ENCODE measurements at places on chromosomes 2 and 18.
A peak's percentile ranks its signal among the peaks of the same experiment; 100 is the strongest.

GRCh38 chr2:73970141-73970803 is 14.4 kb upstream of the TET3 start:
- no peak for DNase-seq
- peaks cover 18% of the 10 kb centered on the region for H3K4me1 ChIP-seq
- H3K27ac ChIP-seq = no peak overlapping the region

GRCh38 chr2:23401427-23402204 is 16.6 kb downstream of the KLHL29 start:
- DNase-seq = no peak
- no peak overlapping the region for H3K4me3 ChIP-seq
- peaks cover 10% of the 10 kb centered on the region for H3K4me1 ChIP-seq
- no peaks in the 10 kb centered on the region for H3K36me3 ChIP-seq

GRCh38 chr2:197464175-197464574 is 10.8 kb downstream of the COQ10B start:
- H3K27me3 ChIP-seq = no peaks in the 10 kb centered on the region
- H3K27ac ChIP-seq = no peak overlapping the region
- DNase-seq = no peak
- H3K36me3 ChIP-seq = peaks cover 33% of the 10 kb centered on the region
- peaks cover 3% of the 10 kb centered on the region for H3K4me1 ChIP-seq

DNA sequence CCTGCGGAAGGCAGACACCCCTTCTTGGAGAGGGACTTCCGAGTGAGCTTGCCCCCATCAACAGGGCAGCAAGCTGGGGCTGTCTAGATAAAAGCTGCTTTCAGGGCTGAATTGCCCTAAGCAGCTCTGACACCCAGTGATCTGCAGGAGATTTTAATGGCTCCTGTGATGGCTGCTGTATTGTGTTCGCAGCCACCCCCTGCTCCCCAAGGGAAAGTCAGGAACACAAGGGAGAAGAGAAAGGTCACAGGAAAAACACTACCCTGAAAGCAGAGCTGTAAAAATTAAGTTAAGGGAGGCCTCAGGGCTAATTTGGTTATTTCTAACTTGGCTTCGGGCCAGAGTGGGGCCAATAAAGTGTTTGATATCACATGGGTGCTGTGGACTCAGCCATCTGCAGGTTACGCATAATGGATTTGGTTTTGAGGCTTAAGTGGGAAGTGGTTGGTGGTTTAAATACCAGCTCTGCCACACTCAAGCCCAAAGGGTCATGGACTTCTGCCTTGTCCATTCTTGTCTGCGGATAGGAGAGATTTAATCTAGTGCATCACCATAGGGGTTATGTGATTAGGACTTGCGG is 147.6 kb downstream of the CLIP4 start:
- no peak overlapping the region for H3K4me3 ChIP-seq
- no peaks in the 10 kb centered on the region for H3K27me3 ChIP-seq
- H3K36me3 ChIP-seq = no peaks in the 10 kb centered on the region
- no peak for DNase-seq
- no peak overlapping the region for H3K27ac ChIP-seq
- H3K4me1 ChIP-seq = no peaks in the 10 kb centered on the region

DNA sequence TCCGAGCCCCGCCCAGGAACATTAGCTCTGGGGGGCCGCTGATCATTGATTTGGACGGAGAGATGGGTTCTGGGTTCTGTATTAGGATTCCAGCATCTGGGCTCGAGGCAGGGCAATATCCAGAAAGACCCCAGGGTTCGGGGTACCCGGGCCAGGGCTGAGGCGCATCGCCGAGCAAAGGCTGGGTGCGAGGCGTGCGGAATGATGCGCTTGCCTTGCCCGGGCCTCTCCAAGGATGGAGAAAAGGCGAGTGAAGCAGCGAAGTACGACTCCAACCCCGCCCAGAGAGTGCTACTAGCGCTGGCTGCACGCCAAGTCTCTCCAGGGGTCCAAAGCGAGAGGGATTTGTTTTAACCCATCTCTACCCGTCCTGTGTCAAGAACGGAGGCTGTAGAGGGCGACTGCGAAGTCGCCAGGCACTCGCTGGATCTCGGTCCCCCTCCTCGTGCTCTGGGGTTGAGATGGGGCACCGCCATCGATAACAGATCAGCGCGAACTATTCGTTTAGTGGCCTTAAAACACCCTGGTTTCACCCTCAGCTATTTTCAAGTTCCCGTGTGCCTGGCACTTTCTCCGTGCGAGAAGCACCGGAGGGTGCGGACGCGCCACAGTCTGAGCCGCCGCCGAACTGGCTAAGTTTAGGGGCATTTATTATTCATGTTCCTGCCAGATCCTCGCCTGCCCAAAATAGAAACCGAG is 1.9 kb downstream of the ADCYAP1 start:
- H3K4me3 ChIP-seq = peak overlapping the region; percentile 17
- DNase-seq = peak; percentile 14
- peaks cover 57% of the 10 kb centered on the region for H3K27me3 ChIP-seq
- H3K4me1 ChIP-seq = peaks cover 46% of the 10 kb centered on the region
- no peak overlapping the region for H3K27ac ChIP-seq
- H3K36me3 ChIP-seq = no peaks in the 10 kb centered on the region

DNA sequence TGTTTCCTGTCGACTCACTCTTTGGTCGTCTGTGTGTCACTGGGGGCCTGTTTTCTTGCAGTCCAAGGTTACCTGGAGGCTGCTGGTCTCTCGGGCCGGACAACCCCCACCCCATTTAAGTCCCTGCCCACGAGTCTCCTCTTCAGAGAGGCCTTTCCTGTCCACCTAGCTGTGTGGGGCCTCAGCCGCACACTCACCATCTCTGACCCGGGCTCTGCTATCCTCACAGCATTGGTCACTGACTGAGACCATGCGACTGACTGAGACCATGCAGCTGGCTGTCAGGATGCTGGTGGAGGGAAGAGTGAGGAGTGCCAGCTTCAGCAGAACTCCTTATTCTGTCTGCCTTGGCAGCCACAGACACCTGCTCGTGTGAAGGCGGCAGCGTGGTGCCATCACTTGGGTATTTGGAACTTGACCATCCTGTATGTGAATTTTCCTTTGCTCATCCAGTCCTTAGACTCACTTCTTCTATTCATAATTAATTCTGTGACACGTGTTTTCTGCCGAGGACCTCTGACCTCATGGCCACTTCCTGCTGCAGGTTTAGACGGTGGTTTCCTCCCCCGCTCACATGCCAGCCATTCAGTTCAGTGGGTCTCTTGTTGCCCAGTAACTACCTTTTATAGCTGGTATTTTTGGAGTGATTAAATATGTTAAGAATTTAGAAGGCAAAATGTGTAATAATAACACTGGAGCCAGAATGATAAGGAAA is 47.5 kb upstream of the ASB1 start:
- no peak overlapping the region for H3K4me3 ChIP-seq
- no peaks in the 10 kb centered on the region for H3K27me3 ChIP-seq
- H3K36me3 ChIP-seq = no peaks in the 10 kb centered on the region
- peak; percentile 37 for DNase-seq
- H3K4me1 ChIP-seq = peaks cover 26% of the 10 kb centered on the region

GRCh38 chr2:217873371-217873770 is 129.4 kb downstream of the TNS1 start:
- no peaks in the 10 kb centered on the region for H3K27me3 ChIP-seq
- H3K36me3 ChIP-seq = peaks cover 6% of the 10 kb centered on the region
- no peaks in the 10 kb centered on the region for H3K4me1 ChIP-seq
- no peak overlapping the region for H3K27ac ChIP-seq

GRCh38 chr2:176081376-176081836 is 2.4 kb downstream of the EVX2 start:
- H3K27me3 ChIP-seq = no peaks in the 10 kb centered on the region
- H3K27ac ChIP-seq = no peak overlapping the region

DNA sequence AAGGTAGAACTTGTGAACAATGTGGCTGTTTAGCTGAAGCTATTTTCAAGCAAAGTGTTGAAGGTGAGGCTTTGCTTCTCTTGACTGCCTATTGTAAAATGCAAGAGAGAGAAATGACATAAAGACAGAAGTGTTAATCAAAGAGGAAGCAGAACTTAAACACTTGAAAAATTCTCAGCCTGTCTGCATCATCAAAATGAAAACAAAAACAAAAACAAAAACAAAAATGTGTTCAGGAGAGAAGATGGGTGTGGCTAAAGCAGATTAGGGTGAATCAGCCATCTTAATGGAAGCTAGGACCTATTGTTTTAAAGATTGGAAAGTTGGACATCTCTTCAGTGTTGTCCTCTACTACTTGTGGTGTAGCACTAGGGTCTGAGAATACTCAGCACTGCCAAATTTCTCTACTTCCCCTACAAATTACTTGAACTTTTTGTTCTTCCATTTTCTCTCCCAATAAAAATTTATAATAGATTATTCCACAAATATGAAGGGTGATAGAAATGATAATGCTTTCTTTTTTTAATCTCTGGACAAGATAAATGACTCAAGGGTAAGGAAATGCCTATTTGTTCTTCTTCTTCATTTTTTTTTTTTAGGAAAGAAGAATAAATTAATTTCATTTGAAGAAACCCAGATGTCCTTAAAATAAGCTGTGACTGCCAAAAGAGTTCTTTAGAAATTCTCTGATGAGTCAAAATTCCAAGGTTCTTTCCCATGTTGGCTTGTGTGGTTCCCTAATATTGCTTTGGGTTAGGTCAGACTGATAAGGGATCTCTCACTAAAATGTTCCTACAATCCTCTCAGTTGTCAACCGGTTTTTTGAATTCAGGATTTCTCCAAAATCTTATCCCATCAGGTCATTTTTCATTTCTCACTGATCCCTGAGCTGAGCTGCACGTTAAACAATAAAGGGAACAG is 571.2 kb upstream of the ZEB2 start:
- no peak overlapping the region for H3K4me3 ChIP-seq
- H3K36me3 ChIP-seq = no peaks in the 10 kb centered on the region
- H3K4me1 ChIP-seq = no peaks in the 10 kb centered on the region
- no peak for DNase-seq

- H3K27ac ChIP-seq = no peak overlapping the region
- H3K36me3 ChIP-seq = no peaks in the 10 kb centered on the region
- H3K4me1 ChIP-seq = peaks cover 27% of the 10 kb centered on the region
- no peak for DNase-seq
- H3K27me3 ChIP-seq = no peaks in the 10 kb centered on the region
These were observed 29.0 kb downstream of the SESTD1 start for GRCh38 chr2:179235463-179236108.

DNA sequence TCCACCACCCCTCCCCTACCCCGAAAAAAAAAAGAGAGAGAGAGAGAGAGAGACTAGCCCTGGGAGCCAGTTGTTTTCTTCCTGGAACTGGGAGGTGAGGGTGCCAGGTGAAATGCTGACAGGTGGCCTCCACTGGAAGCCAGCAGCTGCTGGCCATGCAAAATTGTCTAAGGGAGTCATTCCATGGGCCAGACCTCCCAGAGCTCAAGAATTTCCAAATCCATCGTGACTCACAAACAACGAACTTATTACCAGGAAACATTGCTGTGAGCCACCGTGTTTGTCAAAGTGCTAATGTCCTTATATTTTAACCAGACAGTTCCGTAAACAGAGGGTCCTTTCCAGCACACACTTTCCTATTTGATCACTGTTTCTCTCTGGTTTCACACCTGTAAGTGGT is 68.5 kb upstream of the PID1 start:
- no peak overlapping the region for H3K4me3 ChIP-seq
- no peaks in the 10 kb centered on the region for H3K27me3 ChIP-seq
- H3K27ac ChIP-seq = peak overlapping the region; percentile 57
- H3K4me1 ChIP-seq = no peaks in the 10 kb centered on the region

GRCh38 chr2:176491172-176491904 is 222.1 kb downstream of the MTX2 start:
- peak; percentile 25 for DNase-seq
- H3K27me3 ChIP-seq = no peaks in the 10 kb centered on the region
- no peak overlapping the region for H3K27ac ChIP-seq
- H3K4me1 ChIP-seq = no peaks in the 10 kb centered on the region
- no peaks in the 10 kb centered on the region for H3K36me3 ChIP-seq
- H3K4me3 ChIP-seq = no peak overlapping the region

DNA sequence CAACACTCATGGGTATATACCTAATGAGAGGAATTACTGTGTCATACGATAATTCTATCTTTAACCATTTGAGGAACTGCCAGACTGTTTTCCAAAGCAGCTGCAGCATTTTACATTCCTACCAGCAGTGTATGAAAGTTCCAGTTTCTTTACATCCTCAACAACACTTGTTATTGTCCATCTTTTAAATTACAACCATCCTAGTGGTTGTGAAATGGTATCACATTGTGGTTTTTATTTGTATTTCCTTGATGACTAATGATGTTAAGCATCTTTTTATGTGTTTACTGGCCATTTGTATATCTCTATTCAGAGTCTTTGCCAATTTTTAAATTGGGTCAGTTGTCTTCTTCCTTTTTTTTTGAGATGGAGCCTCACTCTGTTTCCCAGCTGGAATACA is 4.0 kb upstream of the CKAP2L start:
- H3K27ac ChIP-seq = no peak overlapping the region
- no peak overlapping the region for H3K4me3 ChIP-seq
- H3K27me3 ChIP-seq = no peaks in the 10 kb centered on the region
- H3K4me1 ChIP-seq = peaks cover 12% of the 10 kb centered on the region
- H3K36me3 ChIP-seq = no peaks in the 10 kb centered on the region
- no peak for DNase-seq

DNA sequence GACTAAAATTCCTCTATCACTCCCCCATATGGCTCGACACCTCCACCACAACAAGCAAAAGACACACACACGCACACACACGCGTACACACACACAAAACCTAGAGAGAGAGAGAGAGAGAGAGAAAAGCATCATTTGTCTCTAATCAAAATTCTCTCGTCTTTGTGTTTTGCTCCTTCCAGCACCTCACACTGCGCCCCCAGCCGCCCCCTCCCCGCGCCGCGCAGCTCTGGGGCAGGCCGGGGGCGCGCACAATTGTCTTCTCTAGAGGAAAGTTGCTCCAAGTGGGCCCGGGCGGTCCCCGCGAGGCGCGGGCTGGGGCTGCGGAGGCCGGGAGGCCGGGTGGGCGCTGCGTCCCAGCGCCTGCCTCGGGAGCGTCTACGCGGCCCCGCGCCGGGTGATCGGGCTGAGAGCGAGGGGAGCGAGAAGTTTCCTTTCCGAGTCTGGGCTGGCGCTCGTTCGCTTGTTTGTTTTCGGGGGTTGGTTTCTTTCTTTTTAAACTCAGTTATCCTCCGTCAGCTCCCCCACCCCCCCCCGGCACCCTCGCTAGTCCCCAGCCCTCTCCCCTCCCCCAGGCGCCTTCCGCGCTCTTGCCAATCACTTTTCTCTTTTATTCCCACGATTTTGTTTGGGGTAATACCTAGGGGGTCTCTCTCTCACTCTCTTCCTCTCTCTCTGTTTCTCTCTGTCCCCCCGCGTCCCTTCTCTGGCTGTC is 4.1 kb downstream of the ZEB2 start:
- H3K27ac ChIP-seq = peak overlapping the region; percentile 71
- no peaks in the 10 kb centered on the region for H3K27me3 ChIP-seq
- H3K36me3 ChIP-seq = no peaks in the 10 kb centered on the region
- H3K4me1 ChIP-seq = peaks cover 21% of the 10 kb centered on the region

DNA sequence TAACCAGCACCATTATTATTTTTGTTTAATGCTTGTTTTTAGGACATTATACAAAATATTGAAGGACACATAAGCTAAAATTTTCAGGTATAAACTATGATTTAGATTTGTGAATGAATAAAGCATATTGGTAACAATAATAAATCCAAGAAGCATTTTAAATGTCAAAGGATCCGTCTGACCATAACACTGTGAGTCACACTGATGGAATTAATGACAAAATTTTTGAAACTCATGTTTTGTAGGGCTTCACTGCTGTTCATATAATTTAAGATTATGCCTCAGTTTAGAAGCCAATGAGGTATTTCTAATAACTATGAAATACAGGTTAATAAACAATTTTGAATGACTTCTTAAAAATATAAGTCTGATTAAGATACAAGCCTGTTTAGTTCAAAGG is 124.6 kb downstream of the TMEFF2 start:
- no peak for DNase-seq
- no peak overlapping the region for H3K4me3 ChIP-seq
- no peaks in the 10 kb centered on the region for H3K36me3 ChIP-seq
- H3K27me3 ChIP-seq = no peaks in the 10 kb centered on the region
- no peaks in the 10 kb centered on the region for H3K4me1 ChIP-seq

- peaks cover 20% of the 10 kb centered on the region for H3K4me1 ChIP-seq
- H3K4me3 ChIP-seq = no peak overlapping the region
- no peaks in the 10 kb centered on the region for H3K27me3 ChIP-seq
- H3K27ac ChIP-seq = no peak overlapping the region
These were observed 1.5 kb upstream of the WNT10A start for GRCh38 chr2:218878926-218879761.

All from body of pancreas (tissue), 4 donors.